ENCODE measurements at places on chromosomes 2 and 18.

GRCh38 chr2:62287282-62287681 lies 91.4 kb downstream of the B3GNT2 start:
- no peak for DNase-seq

GRCh38 chr2:128308284-128308731 lies 10.4 kb downstream of the HS6ST1 start:
- no peak for DNase-seq

- no peak for DNase-seq
Measured at GRCh38 chr18:52541056-52541455, 201.1 kb downstream of the DCC start.

DNA sequence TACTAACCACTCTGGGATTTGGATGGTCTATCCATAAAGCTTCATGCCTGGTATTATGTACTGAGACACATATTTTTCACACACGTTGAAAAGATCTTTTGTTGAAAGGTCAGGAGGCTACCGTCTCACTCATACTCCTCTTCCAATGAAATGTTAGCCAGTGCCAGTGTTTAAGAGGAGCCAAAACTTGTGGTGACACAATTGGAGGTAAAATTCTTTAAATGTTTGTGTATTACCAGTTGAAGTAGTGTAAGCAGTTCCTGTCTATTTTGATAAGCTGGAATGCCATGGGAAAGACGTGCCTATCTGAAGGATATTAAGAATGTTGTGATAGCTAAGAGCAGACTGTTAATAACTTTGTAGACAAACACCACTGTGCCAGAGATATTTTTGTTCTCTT lies 32.1 kb downstream of the MARCHF7 start:
- no peak for DNase-seq

GRCh38 chr2:214730800-214731407 lies 78.6 kb downstream of the BARD1 start:
- DNase-seq = no peak

DNA sequence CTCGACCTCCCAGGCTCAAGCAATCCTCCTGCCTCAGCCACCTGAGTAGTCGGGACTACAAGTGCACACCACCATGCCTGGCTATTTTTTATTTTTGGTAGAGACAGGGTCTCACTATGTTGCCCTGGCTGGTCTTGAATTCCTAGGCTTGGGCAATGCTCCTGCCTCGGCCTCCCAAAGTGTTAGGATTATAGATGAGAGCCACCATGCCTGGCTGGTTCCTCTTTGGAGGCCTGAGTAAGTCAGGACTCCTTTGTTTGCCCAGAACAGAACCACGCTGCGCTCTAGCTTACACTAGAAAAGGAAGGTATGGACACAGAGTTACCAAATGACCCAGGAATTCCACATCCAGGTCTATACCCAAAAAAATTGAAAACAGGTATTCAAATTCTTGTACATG lies 135.9 kb upstream of the SLC1A4 start:
- no peak for DNase-seq

- no peak for DNase-seq
Measured at GRCh38 chr2:181814057-181814491, 77.5 kb upstream of the ITPRID2 start.

GRCh38 chr2:219906114-219907010 lies 278.9 kb downstream of the SLC4A3 start:
- DNase-seq = no peak

DNA sequence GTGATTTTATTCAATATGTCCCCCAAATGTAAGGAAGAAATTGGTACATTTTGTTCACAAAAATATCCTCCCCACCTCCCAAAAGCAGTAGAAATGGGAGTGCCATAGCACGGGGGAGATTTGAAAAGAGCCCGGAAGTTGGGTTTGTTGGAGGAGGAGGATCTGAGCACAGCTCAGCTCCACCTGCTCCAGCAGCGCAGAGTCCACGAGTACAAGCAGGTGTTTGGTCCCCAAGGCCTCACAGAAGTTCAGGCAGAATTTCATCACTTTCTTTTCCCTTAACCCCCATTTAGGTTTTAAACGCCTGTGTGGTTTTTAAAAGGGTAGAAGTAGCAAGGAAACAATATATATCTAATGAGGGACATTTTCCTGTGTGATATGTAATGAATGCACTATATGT lies 56.0 kb downstream of the TRAPPC12 start:
- DNase-seq = no peak

- no peak for DNase-seq
Measured at GRCh38 chr2:168239281-168239680, 8.1 kb downstream of the STK39 start.

DNA sequence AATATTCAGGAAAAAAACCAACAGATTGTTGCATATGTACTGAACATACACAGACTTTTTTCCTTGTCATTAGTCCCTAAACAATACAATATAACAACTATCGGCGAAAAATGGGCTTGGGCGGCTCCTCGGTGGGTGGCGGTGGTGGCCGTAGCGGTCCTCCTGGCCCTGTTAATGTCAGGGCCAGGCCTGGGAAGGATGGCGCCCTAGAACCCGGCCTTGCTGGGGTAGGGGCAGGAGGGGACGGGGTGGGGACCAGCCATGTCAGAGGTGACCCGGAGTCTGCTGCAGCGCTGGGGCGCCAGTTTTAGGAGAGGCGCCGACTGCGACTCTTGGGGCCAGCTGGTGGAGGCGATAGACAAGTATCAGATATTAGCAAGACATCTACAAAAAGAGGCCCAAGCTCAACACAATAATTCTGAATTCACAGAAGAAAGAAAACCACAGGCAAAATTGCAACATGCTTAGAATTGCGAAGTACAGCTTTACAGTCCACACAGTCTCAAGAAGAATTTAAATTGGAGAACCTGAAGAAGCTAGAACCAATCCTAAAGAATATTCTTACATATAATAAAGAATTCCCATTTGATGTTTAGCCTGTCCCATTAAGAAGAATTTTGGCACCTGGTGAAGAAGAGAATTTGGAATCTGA lies 36.5 kb downstream of the ROCK2 start:
- no peak for DNase-seq

DNA sequence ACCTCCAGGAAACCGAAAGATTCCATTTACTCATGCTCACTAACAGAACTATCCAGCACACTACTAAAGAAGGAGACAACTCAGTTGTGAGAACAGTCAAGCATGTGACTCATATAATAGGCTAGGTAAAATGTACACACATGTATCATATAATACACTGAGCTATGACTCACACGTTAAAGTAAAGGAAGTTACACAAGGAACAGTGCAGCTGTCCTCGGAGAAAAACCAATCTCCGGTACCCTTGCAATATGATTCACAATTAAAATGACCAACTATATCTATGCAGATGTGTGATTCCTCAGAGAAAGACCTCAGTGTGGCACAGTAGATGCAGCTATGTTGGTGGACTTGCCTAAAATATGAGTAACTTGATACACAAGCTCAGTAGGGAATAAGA lies 76.5 kb downstream of the STRN start:
- no peak for DNase-seq

- DNase-seq = no peak
Measured at GRCh38 chr18:74539289-74539688, 5.0 kb downstream of the CNDP1 start.

DNA sequence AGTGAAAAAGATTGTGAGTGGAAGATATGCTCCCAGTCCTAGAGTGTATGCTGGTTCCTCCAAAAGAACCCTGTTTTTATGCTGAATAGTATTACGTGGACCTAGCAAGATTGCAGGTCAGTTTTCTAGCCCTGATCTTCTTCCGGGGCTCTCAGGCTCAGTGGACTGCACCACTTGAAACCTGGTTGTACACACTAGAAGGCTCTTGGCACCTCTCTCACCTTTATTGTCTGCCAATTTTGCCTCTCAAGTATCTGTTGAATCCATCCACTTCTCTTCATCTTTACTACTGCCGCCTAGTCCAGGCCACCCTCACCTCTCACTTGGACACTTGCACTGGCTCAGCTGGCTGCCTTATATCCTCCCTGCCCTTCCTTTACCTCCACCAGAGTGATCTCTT lies 16.8 kb downstream of the TTC39C start:
- DNase-seq = no peak

DNA sequence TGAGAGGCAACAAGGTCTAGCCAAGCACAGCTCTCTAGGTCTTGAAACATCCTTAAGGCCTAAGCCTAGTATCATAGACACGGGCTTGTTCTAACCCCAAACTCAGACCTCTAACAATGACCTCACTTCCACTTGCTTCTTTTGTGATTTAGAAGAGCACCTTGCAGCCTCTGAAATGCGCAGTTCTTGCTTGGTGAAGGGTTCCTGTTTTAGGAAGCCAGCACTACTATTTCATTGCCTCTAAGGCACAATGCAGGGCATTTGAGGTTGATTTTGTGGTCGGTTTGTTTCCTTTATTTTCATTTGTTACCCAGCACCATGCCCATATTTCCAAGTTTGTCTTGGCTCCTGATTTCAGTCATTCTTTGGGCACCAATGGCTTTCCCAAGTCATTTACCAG lies 117.0 kb upstream of the CYP1B1 start:
- DNase-seq = no peak

- no peak for DNase-seq
Measured at GRCh38 chr2:176018708-176019107, 16.6 kb upstream of the LNPK start.

DNA sequence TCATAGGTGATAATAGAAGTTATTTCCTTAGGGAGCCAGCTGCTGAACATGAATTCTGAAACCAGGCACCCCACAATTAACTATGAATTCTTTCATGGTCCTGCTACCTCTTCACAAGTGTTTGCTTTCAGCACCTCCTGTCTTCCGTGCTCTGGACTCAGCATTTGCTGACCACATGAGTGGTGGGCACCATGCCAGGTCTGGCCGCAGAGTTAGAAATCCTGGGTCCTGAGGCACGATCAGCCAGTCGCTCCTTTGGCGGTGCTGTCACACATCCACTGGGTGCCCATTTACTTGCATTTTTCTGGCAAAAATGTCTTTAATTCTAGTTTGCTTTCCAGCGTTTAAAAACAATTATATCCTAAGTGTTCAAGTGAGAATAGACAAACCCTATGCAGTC lies 196.4 kb upstream of the PXDN start:
- no peak for DNase-seq

DNA sequence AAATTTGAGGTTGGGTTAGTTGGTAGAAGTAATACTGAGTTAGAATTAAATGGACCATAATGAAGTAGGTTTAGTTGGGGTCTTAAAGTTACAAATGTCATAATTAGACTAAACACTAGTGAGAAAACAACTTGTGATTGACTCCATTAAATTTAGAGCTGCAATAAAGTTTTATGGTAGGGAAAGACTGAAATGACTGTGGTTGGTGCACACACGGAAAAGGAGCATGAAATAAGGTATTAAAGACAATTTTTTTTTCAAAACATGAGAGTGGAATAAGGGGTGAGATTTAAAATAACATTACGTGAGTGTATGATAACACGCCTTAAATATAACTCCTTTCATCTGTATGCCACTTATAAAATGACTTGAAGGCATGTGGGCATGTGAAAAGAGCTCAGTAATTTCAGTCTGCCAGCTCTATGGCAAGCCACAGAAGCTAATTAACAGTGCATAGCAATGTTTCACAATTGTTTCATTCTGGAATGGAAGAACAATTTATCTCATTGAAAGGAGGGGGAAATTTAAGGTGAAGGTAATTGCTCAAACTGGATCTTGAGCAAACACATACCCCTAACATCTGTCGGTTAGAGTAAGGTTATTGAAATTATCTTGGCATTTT lies 1.4 kb downstream of the FRZB start:
- DNase-seq = no peak

GRCh38 chr2:228669690-228670089 lies 488.2 kb upstream of the SPHKAP start:
- DNase-seq = no peak

- DNase-seq = no peak
Measured at GRCh38 chr2:42127425-42128424, 41.4 kb upstream of the EML4 start.

DNA sequence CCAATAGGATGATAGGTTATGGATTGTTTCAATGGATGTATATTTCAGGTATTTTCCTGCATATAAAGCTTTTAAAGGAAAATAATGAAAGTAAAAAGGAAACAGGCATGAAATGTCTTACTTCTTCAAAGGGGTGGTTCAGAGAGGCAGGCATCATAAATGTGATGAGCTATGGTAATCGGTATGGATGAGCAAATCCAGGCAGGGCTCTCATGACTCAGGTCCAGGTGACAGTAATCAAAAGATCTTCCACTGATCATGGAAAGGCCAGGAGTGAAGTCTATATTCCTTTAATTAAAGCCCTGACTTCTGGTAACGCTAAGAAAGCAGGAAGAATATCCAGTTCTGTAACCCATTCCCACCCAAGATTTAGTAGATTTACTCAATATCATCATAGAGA lies 48.7 kb upstream of the RGPD4 start:
- no peak for DNase-seq

- DNase-seq = no peak
Measured at GRCh38 chr2:78093436-78093835, 571.3 kb upstream of the LRRTM4 start.

DNA sequence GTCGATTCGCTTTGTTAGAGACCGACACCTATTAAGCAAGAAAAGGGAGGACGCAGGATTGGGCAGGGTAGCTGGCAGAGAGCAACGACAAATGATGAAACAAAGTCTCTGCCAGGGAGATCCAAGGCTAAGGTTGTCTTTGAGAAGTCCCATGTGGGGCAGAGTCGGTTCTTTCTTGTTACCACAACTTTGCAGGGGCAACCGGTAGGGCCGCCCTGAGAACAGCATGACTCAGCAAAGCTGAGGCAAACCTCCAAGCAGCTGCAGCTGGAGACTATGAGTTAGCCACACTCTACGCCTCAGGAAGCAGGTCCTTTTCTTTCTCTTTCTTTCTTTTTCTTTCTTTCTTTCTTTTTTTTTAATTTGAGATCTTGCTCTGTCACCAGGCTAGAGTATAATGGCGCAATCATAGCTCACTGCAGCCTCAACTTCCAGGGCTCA lies 452.3 kb upstream of the ID2 start:
- DNase-seq = no peak

- no peak for DNase-seq
Measured at GRCh38 chr2:146412625-146413024, 1432.2 kb upstream of the ACVR2A start.

DNA sequence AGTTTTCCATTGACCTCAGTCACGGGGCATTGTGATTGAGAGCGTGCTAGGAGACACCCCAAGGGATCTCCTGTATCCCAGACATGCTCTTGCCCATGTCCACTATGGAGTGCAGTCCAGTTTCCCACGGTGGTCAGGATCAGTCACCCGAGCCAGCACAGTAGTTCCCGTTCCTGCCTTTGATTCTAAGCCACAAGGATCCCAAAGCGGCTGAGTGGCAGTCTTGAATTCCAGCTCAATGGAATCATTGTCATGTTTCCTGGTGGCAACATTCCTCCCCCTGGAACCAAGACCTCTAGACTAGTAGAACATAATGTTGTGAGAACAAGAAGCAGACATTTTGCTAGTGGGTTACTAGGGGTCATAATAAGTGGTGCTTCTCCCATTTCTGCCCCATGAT lies 154.3 kb downstream of the SEPTIN10 start:
- DNase-seq = no peak

Measured in NCI-H1048 (cell line).